Right ventricle myocardium inferior (tissue), 1 donor: ENCODE measurements at places on chromosomes 2 and 18. TPM values are rescaled to one million over a fixed set of nuclear protein-coding genes. Genes with fewer than 3 reads are reported as not detected.

- DNase-seq: no peak
Measured at GRCh38 chr2:150783896-150784295, 296.4 kb upstream of the RND3 start.

DNA sequence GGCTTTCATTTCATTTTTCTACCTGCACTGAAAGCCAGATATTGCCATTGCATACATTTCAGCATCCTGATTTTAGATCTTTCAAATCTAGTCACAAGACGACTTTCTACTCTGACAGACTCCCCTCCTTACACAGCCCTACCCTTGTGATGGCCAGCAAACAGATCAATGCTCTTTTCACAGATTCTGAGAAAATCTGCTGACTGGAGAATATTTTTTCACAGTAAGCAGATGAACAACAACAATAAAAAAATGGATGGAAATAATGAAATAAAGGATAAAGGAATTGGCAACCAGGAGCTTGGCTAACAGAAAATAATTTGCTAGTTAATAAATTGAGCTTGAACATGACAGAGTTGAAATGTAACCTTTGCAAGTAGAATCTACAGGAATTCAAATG, 527.2 kb downstream of the IRS1 start:
- DNase-seq: no peak

- DNase-seq: no peak
Measured at GRCh38 chr2:234953116-234954031, 1.6 kb downstream of the SH3BP4 start.

DNA sequence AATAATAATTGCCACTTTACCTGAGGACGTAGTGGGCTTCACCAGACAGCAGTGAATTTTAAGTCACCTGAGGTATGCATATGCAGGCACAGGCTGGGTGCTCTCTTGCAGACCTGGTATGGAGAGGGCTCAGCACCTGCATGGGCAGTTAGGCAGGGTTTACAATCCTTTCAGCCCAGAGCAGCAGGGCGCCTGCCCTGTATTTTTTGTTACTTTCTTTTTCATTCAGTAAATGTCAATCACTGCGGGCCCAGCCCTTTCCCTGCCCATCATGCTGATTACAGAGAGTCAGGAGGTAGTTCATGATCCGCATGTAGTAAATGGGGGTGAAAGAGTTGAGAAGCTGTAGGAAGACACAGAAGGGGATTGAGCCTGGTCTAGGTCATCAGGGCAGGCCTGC, 147.0 kb upstream of the ALPP start:
- DNase-seq: no peak

- no peak for DNase-seq
Measured at GRCh38 chr18:67007999-67008398, 404.1 kb upstream of the CDH19 start.

DNA sequence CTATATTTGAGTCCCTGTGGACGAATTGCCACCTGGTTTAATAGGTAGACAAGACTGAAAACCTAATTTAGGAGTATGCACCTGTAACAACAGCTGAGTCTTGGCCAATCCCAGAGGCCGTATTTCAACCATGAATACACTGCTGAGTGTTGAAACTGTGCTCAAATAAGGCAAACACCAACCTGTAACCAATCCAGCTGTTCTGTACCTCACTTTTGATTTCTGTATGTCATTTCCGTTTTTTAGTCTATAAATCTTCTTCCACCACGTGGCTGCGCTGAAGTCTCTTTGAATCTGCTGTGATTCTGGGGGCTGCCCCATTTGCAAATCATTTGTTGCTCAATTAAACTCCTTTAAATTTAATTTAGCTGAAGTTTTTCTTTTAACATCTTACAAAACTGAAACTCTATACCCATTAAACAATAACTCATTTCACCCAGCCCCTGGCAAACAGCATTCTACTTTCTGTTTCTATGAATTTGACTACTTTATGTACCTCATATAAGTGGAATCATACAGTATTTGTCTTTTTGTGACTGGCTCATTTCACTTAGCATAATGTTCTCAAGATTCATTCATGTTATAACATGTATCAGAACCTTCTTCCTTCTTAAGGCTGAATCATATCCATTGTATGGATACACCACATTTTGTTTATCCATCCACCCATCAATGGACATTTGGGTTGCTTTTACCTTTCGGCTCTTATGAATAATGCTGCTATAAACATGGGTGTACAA, 7.5 kb upstream of the YPEL5 start:
- no peak for DNase-seq

DNA sequence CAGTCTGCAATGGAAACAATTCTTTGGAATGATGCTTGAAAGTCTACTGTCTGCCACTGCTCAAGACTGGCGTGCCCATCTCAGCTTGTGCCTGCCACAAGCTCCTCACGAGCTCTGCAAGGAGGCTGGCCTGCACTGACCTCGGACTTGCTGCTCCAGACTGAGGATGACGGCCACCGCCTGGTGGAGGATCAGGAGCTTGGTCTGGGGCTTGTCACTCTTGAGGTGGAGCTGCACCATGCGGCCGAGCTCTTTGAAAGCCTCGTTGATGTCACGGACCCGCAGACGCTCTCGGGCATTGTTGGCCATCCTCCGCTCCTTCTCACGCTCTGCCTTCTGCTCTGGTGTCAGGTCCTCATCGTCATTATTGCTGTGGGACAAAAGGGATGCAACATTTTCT, 269.4 kb upstream of the CCDC68 start:
- DNase-seq: peak; percentile 65

KCNJ13 gene
- total RNA-seq: not detected

POLE4 gene
- 51.7 TPM for total RNA-seq

SDC1 gene
- total RNA-seq: 0.68 TPM

GPBAR1 gene
- 2.0 TPM for total RNA-seq
